ENCODE measurements at places on chromosomes 5 and 9.

GRCh38 chr5:43038496-43038989, 1.6 kb downstream of the ANXA2R start:
- DNase-seq, result no peak

GRCh38 chr5:112006721-112007120, 249.7 kb upstream of the NREP start:
- DNase-seq, result no peak

- DNase-seq, result no peak
Measured at GRCh38 chr9:14993901-14994554, 83.8 kb upstream of the FREM1 start.

DNA sequence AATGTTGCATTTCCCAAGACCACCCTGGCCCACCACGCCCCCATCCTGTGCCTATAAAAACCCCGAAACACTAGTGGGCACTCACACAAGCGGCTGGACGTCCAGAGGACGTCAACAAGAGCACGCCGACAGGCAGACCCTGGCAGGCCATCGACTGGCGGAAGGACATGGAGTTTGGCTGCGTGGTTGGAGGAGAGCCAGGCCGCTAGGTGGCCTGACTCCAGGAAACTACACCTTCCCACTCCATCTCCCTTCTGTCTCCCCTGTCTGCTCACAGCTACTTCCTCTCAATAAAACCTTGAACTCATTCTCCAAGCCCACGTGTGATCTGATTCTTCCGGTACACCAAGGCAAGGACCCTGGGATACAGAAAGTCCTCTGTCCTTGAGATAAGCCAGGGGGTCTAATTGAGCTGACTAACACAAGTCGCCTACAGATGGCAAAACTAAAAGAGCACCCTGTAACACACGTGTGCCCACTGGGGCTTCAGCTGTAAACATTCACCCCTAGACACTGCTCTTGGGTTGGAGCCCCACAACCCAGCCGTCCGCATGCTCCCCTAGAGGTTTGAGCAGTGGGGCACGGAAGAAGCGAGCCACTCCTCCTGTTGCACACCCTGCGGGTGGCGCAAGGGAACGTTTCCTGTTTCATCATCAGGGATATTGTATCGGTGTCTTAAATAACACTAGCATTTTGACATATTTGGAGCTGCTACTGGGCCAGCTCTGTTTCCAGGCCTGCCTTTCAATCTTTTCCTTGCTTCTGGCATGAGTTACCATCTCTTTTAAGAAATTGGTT, 54.5 kb upstream of the TAF11L2 start:
- no peak for DNase-seq

DNA sequence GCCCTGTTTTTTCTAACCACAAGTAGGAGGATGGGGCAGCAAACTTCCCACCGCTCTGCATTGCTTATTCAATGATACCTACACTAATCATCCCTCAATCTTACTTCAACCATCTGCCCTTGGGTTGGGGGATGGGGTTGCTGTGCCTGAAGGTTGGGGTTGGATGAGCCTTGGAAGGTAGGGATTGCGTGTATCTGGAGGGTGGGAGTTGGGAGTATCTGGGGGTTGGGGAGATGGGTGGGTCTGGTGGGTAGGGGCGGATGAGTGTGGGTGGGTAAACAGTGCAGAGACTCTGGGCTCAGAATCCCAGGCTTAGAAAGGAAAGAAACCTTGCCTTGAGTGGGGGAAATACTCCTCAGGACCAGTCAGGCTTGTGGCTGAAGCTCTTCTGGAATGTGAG, 467.4 kb downstream of the DIRAS2 start:
- no peak for DNase-seq

GRCh38 chr5:969408-969839, 39.2 kb upstream of the NKD2 start:
- no peak for DNase-seq

DNA sequence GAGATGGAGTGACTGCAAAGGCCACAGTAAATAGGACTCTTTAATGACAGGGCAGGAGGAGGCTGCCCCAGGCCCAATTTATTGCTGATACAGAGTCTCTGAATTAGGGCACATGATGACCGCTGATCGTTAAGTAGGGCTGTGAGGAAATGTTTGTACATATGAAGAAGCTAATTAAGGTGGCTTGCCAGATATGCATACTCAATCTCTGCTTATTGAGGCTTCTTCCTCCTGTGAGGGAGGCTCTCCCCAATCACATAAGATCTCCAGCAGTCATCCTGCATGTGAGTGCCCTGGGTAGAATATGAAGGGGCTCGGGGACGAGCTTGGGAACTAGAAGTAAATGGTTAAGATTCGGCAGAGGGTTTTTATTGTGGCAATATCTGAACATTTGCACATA, 8.2 kb upstream of the CD180 start:
- DNase-seq, result no peak

GRCh38 chr9:86605303-86605702, 251.1 kb upstream of the TUT7 start:
- no peak for DNase-seq

DNA sequence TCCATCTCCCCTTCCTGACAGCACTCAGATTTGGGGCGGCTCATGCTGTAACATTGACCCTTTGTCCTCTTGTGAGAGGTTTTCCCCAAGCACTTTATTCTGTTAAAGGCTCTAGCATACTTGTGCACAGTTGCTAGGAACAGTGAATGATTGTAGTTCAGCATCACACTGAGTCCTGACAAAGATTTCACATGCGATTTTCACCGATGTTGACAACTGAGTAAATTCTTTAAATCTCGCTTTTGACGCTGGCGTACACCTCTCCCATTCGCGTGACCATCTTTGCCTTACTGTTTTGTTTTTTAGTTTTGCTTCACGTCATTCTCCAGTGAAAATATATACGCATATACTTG, 780 bp downstream of the CDC37L1 start:
- no peak for DNase-seq

- DNase-seq, result no peak
Measured at GRCh38 chr5:55453211-55453610, 81.6 kb downstream of the PLPP1 start.

DNA sequence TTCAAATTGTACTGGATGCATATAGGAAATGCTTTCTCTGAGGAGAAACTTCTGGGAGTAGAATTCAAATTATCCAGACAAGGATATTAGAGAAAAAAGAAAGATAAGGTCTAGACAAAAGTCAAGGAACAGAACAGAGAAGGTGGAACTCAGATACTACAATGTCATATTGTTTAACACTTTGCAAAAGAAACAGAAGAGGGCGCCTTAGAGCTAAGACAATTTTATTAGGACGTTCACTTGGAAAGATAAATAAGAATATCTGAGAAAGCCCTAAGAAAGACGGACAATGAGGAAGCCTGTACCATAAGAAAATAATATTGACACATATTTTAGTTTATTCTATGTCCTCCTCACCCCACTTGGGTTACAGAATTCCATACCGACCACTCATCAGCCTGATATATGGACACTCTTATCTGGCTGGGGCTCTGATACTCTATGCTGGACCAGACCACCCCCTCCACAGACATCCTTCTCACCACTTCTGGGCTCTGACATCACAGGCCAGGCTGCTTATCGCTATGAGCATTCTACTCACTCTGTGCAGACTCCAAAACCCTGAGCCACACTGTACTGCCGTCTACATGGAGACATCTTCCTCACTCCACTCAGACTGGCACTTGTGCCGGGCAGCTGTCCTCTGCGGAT, 9.1 kb upstream of the AK3 start:
- no peak for DNase-seq

Measured in stimulated activated CD8-positive, alpha-beta memory T cell treated with anti-CD3 and anti-CD28 coated beads, Interleukin-4, amount 100 ng/mL, for 4 hours (primary cell).